ENCODE measurements at places on chromosomes 1 and 21. TPM values are rescaled to one million over a fixed set of nuclear protein-coding genes. Genes with fewer than 3 reads are reported as not detected.

The FBXO2 gene
- 21.9 TPM for total RNA-seq

The TMEM61 gene
- 0.85 TPM for total RNA-seq

The AQP10 gene
- total RNA-seq = 0.78 TPM

The LCE2B gene
- total RNA-seq = not detected

The HSF2BP gene
- total RNA-seq = 10.6 TPM

The IL6R gene
- total RNA-seq = 41.9 TPM

The FOXO6 gene
- total RNA-seq = not detected

The CRYAA gene
- not detected for total RNA-seq

The ADCY10 gene
- total RNA-seq = not detected

The NR1I3 gene
- total RNA-seq = not detected

The PGBD2 gene
- 1.8 TPM for total RNA-seq

The LRRC7 gene
- not detected for total RNA-seq

The HMCN1 gene
- total RNA-seq = 1.3 TPM

The FABP3 gene
- total RNA-seq = 0.42 TPM

The ZNF648 gene
- total RNA-seq = not detected

The PAQR6 gene
- total RNA-seq = 0.71 TPM

The HCRTR1 gene
- not detected for total RNA-seq

The AADACL3 gene
- total RNA-seq = not detected

The GPR25 gene
- total RNA-seq = not detected

The EFCAB14 gene
- 62.9 TPM for total RNA-seq

The ZFP69 gene
- 3.0 TPM for total RNA-seq

The ZNF496 gene
- 24.8 TPM for total RNA-seq

The SYT14 gene
- not detected for total RNA-seq

The CRNN gene
- 5.2 TPM for total RNA-seq

The COQ8A gene
- total RNA-seq = 4.7 TPM

The GJB5 gene
- total RNA-seq = 109 TPM

The ZSCAN20 gene
- 3.1 TPM for total RNA-seq

The SPRR2D gene
- total RNA-seq = 14.5 TPM

The SHISAL2A gene
- not detected for total RNA-seq

The THEM5 gene
- total RNA-seq = 0.99 TPM

The CYP4A11 gene
- total RNA-seq = not detected

The ATP6V1G3 gene
- not detected for total RNA-seq

The KIF14 gene
- 10.2 TPM for total RNA-seq

The OR2L13 gene
- total RNA-seq = not detected

The S100A12 gene
- 5.3 TPM for total RNA-seq

The SGIP1 gene
- total RNA-seq = 5.2 TPM

The ADIPOR1 gene
- 97.3 TPM for total RNA-seq

The EPHA8 gene
- total RNA-seq = not detected

The C1orf167 gene
- not detected for total RNA-seq
